ENCODE measurements at places on chromosomes 2 and 18. TPM values are rescaled to one million over a fixed set of nuclear protein-coding genes. Genes with fewer than 3 reads are reported as not detected.
A peak's percentile ranks its signal among the peaks of the same experiment; 100 is the strongest.

The ATG16L1 gene
- total RNA-seq, result 26.4 TPM

The HOXD4 gene
- total RNA-seq, result 6.8 TPM

The PMS1 gene
- total RNA-seq, result 27.5 TPM

The SH3RF3 gene
- 6.4 TPM for total RNA-seq

The TUBA4B gene
- total RNA-seq, result not detected

The RGPD4 gene
- 0.40 TPM for total RNA-seq

The LAMA3 gene
- total RNA-seq, result 47.3 TPM

The FARP2 gene
- total RNA-seq, result 69.7 TPM

The RGPD3 gene
- 0.22 TPM for total RNA-seq

The GPAT2 gene
- total RNA-seq, result 11.1 TPM

The DSG4 gene
- not detected for total RNA-seq

The LIMS3 gene
- total RNA-seq, result 3.7 TPM

The TSGA10 gene
- 11.0 TPM for total RNA-seq

The IWS1 gene
- total RNA-seq, result 44.4 TPM

The ATP8B1 gene
- total RNA-seq, result 10.5 TPM

The ZNF521 gene
- 57.1 TPM for total RNA-seq

The TCF7L1 gene
- 26.9 TPM for total RNA-seq

The CFC1 gene
- total RNA-seq, result not detected

The CROCC2 gene
- total RNA-seq, result 0.18 TPM

The PRSS56 gene
- not detected for total RNA-seq

GRCh38 chr2:47046271-47046670 is 108.8 kb downstream of the STPG4 start:
- no peak for DNase-seq

DNA sequence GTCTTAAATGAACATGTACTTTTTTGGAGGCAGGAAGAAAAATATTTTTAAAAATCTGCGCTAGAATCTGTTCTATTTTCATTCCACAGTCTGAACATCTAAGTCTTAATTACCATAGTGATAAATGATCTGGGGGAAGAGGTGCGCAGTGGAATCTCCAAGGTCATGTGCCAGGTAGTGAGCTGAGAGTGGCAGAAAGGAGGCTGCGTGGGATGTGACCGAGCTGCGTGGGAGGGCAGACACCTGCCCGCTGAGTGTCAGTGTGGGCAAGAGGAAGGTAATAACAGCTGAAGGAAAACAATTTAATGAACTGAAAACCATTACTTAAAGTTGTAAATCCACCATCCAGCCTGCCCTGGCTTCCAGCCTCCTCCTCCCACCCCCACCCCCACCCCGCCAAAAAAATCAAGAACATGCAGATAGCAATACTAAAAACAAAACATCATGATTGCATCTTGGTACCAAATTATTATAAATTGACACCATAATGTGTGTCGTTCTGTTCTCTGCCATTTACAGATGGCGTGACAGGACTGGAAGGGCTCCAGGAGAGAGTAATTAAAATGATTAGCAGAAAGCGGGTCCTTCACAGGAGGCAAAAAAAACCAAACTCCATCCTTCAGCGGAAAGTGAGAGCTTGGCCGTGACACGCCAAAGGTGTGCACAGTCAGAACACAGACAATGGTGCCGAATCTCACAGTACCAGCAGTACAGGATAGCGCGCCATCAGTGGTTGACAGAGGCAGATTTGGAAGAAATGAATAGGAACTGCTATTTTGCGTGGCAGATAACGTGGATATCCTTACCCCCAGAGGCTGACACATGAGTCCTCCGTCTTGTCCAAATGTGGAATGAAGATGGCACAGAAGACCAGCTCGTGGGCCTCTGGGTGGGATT is 11.4 kb upstream of the DTNB start:
- DNase-seq, result no peak

- DNase-seq, result no peak
Observed at GRCh38 chr2:229083606-229084340, 187.3 kb downstream of the PID1 start.

GRCh38 chr2:238859636-238860347 is 11.9 kb downstream of the TWIST2 start:
- DNase-seq, result peak; percentile 41

DNA sequence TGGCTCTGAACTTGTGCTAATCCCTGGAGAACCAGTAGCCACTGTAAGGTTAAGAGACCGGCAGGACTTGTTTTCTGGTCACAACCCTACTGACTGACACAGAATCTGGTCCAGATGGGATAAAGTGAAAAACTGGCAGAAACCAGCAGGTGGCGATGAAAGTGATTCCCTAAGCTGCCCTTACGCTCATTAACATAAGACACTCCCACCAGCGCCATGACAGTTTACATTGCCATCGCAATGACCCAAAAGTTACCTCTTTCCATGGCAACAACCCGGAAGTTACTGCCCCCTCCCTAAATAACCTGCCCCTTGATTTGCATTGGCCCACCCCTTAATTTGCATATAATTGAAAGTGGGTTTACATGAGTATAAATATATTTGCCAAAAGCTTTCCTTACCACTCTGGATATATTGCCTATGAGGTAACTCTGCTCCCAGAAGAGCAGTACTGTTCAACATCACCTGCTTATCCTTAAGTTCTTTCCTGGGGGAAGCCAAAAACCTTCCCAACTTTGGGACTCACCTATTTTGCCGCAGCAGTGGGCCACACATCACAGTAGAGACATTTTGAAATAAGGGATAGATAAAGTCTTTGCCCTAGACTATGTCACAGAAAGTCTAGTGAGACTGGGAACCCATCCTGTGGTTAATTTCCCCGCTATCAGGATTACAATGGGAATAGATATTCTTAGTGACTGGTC is 35.8 kb upstream of the AFF3 start:
- DNase-seq, result no peak

DNA sequence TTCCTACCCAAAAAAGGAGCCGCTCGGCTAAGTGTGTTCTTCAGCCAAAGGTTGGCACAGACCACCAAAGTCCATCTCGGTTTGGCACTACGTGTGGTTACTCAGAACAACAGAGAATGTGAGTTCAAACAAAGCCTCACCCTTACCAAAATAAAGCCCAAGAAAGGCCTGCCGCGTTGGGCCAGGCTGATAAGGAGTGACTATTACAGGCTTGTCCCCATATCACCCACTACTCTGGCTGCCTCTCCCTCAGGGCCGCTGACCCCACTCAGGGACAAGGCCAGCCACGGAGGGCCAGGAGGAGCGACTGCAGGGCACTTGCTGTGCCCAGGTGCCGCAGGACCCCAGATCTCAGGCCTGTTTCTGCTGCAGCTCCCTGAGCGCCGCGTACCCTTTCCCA is 13.8 kb downstream of the HS1BP3 start:
- no peak for DNase-seq

DNA sequence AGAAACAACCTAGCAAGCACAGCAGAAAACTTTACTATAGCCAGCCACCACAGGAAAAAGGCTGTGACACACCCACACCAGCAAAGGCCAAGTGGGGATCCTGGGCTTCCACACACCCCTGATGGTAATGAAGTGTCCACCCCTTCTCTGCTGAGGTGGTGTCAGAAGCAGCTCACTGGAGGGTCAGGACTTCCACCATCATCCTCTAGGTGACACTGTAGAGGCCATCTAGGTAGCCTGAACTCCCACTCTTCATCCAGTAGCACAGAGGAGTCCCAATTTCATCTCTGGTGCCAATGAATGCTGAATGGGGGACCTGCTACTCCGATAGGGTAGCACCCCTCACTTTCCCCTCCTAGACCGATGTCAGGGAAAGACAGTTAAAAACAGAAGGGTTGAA is 1544.4 kb downstream of the LRP1B start:
- DNase-seq, result no peak

- no peak for DNase-seq
Observed at GRCh38 chr2:40606862-40607261, 155.0 kb upstream of the SLC8A1 start.

DNA sequence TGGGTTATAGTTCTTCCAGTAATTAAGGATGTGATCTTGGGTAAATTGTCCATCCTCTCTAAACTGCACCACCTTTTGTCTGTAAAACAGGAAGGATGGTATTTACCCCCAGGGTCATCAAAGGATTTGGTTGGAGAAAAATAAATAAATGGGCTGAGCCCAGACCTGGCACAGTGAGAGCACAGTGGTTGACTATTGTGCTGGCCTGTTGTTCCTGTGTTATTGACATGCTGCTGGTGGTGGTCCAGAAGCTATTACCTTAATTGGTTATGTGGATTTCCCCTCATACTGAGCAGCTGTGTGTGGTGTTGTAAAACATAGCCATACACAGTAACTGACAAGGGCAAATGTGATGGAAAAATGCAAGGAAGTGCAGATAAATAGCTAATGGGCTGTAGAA is 746 bp upstream of the IL37 start:
- DNase-seq, result no peak

DNA sequence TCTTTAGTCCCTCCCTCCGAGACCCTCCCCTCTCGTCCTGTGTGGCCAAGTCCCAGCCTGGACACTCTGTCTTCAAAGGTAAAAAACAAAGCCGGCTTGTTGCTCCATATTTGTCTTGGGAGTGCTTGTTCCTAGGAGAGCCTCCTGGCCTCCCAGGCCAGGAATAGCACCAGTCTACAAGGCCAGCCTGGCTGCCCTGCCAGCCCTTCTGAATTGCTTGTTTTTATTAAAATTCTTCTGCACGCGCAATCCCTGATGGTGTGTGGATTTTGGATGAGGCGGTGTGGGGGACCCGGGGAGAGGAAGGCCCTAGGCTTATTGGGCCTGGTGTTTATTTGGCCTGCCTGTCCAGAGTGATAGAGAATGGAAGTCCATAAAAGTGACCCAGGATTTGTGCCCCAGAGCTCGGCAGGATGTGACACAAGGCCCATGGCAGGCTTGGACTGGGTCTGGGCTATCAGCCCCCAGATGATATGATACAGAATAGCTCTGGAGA is 297.3 kb downstream of the CYP26B1 start:
- no peak for DNase-seq

DNA sequence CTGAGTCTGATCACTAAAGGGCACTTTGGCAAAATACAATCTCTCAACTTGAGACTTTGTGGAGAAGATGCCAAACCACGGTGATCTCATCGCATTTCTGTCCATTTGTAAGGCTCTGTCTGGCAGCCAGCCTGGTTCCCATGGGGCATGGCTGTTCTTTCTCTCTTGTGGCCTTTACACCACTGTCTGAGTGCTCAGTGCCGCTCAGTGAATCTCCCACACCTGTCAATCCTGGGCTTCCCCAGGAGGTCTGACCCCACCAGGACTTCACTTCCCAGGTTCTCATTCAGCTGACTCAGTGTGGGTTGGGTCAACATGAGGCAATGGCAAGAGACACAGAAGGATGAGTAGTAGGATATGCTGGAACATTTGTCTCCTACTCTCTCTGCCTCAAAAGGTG is 96.8 kb upstream of the TRIB2 start:
- peak; percentile 65 for DNase-seq

DNA sequence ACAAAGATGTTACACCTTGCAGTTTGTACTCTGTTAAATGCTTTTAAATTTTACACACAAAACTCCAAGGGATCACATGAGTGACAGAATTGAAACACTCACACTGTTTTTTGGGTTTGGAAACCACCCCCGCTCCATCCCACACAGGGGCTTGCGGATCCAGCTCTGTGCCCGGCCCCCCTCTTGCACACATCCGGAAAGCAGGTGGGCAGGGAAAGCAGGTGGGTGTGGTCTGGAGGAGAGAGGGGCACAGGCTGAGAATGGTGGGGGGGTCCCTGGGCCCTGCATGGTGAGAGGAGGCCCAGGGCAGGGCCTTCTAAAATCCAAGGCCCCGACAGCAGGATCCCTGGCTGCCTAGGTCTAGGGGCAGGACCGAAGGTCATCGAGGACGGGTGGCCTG is 88.5 kb upstream of the HPCAL1 start:
- no peak for DNase-seq

GRCh38 chr2:190840569-190841172 is 40.0 kb upstream of the GLS start:
- DNase-seq, result no peak

GRCh38 chr2:113157897-113158753 is 15.6 kb upstream of the PSD4 start:
- no peak for DNase-seq

GRCh38 chr2:162217598-162217997 is 25.6 kb downstream of the FAP start:
- DNase-seq, result no peak

- DNase-seq, result no peak
Observed at GRCh38 chr2:190698895-190699294, 50.0 kb downstream of the NAB1 start.

GRCh38 chr18:12154361-12154760 is 60.7 kb downstream of the ANKRD62 start:
- DNase-seq, result no peak

DNA sequence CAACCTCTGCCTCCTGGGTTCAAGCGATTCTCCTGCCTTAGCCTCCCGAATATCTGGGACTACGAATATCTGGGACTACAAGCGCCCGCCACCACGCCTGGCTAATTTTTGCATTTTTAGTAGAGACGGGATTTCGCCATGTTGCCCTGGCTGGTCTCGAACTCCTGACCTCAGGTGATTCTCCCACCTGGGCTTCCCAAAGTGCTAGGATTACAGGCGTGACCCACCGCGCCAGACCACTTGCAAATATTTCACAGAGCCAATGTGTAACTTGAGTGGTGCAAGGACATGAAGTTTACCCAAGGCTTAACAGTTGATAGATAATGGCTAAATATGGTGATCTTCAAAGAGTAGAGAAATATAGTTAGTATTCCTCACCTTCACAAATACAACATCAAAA is 14.1 kb upstream of the MTIF2 start:
- no peak for DNase-seq

DNA sequence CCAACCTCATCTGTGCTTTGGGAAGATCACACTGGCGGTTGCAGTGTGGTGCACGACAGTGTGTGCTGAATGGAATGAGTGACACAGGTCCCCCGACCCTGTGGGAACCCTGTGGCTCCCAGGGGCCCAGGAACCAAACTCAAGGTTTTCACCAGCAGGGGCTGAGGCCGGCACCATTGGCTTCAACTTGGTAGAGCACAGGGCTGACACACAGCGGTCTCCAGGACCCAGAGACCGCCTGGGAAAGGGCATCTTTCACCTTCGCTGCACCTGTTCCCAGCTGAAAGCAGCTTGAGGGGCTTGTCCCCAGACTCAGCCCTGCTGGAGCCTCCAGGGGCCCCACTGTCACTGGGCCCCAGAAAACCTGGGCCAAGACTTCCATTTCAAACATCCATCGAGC is 59.0 kb upstream of the ODC1 start:
- DNase-seq, result peak; percentile 27

- no peak for DNase-seq
Observed at GRCh38 chr2:45889053-45889452, 237.6 kb downstream of the PRKCE start.

- DNase-seq, result no peak
Observed at GRCh38 chr2:121805766-121806143, 50.3 kb downstream of the TSN start.

DNA sequence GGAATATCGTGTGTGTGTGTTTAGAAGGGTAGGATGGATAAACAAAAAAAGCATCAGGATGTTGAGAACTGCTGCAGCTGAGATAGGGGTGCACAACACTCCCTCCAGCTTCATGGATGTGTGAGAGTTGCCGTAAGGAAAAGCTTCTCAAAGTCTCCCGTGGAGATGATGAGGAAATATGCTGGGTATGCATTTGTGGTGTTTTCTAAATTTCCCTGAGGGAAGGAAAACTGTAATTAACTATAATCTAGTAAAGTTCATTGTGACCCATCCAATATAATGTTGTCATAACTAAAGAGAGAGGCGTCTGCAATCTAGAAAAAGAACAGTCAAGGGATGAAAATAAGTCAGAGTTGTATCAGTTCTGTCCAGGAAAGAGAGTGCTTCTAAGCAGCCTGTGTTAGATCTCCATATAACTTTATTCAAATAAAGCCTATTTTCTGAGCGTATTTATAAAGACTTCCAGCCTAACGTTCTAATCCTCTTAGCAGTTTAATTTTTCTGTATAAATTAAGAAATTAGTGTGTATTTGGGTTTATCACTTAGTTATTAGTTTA is 7.3 kb upstream of the LMAN2L start:
- DNase-seq, result no peak
